ENCODE measurements at places on chromosomes 4 and X.
A peak's percentile ranks its signal among the peaks of the same experiment; 100 is the strongest.

DNA sequence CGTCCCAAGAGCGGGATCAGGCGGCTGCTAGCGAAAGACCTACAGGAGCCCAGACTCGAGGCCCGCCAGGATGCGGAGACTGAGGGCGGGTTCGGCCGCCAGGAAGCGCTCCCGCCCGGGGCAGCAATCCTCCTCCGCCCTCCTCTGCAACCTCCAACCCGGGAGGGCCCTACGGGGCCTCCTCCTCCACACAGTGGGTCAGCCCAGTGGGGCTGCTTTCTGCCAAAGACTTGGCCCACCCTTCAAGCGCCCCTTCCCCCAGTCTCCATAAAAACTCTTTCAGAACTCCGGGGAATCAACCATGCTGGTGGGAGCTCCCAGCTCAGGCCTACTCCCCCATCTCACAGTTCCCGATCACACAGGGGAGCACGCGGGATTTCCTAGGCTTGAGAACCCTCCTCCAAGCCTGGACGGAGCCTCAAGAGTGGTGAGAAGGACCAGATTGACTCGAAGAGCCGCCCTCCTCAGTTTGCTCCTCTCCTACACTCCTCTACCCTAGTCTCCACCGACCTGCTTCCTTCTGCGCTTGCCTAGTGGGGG is 77.5 kb downstream of the RLIM start:
- no peak for DNase-seq

GRCh38 chr4:56908206-56909085 is 746 bp downstream of the REST start:
- peak; percentile 76 for DNase-seq

- DNase-seq: no peak
Measured at GRCh38 chr4:8419222-8420041, 21.1 kb downstream of the ACOX3 start.

DNA sequence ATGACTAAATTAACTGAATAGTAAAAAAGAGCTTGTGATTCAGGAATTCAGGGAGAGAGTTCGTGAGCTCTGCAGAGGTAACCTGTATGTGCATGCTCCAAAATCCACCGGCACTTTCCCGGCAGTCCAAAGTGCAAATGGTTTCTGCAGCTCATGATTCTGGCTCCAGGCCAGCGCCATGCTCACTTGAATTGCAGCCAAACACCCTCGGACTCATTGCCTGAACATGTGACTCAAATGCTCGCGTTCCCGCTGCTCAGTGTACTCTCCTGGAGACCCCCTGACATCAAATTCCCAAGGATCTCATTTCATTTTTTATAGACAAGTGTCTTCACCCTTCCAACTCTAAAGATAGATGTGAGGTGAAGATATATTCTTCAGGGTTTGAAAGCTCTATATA is 44.1 kb upstream of the SH3RF1 start:
- peak; percentile 72 for DNase-seq

- DNase-seq: no peak
Measured at GRCh38 chr4:104693601-104694201, 199.0 kb upstream of the CXXC4 start.

GRCh38 chr4:156677131-156677531 is 294.5 kb downstream of the PDGFC start:
- DNase-seq: no peak

GRCh38 chr4:75708218-75708691 is 16.1 kb upstream of the USO1 start:
- DNase-seq: no peak

DNA sequence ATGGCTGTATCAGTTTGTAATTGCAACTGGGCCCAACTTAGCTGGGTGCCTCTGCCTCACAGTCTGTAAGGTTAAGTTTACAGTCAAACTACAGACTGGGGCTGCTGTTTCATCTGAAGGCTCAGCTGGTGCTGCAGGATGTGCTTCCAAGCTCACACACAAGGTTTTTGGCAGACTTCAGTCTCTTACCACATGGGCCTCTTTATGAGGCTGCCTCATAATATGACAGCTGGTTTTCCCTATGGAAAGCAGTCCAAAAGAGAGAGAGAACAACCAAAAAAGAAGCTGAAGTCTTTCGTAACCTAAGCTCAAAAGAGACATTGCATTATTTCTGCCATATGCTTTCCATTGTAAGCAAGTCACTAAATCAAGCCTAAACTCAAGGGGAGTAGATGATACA is 271.7 kb downstream of the DCTD start:
- DNase-seq: no peak

GRCh38 chr4:56215901-56216300 is 171.4 kb downstream of the AASDH start:
- no peak for DNase-seq

GRCh38 chr4:89598602-89599001 is 238.4 kb downstream of the SNCA start:
- no peak for DNase-seq

DNA sequence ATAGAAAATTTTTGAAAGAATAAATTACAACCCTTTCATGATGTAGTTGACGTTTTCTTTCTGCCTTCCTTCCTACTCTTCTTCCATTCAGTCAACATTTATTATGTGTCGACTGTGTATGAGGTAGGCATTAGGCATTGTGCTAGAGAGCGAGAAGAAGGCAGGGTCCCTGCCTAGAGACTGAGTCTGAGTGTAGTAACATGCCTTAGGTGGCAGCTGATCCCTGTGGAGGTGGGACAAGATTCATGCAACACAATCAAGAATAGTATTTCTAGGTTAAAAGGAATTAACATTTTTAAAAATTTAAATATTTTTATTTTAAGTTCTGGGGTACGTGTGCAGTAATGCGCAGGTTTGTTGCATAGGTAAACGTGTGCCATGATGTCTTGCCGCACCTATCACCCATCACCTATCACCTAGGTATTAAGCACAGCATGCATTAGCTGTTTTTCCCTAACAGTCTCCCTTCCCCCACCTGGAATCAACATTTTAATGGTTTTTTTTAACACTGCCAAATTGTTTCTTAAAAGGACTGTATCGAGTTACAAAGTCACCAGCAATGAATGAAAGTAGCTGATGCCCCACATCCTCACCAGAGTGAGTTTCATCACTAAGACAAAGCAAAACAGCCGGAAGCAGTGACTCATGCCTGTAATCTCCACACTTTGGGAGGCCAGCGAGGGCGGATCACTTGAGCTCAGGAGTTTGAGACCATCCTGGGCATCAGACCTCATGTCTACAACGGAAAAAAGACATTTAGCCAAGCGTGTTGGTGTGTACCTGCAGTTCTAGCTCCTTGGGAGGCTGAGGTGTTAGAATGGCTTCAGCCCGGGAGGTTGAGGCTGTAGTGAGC is 84.0 kb downstream of the WWC2 start:
- no peak for DNase-seq

- no peak for DNase-seq
Measured at GRCh38 chr4:52588771-52589591, 70.1 kb downstream of the USP46 start.

DNA sequence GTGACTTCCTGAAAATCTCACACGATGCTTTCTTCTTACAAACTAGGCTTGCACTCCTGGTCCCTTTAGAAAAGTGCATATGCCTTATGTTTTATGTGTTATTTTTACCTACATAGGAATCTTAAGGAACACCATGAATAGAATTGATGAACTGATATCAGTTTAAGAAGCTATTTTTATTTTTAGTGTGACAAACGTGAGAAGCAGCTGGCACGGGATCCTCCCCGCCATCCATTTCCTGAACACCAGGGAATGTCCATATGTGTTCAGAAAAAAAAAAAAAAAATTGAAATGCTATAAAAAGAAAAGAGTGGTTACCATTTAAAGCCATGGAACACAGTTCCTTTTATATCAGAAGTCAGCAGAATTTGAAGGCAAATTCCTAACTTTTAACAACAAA is 1096.1 kb upstream of the PRKX start:
- no peak for DNase-seq

DNA sequence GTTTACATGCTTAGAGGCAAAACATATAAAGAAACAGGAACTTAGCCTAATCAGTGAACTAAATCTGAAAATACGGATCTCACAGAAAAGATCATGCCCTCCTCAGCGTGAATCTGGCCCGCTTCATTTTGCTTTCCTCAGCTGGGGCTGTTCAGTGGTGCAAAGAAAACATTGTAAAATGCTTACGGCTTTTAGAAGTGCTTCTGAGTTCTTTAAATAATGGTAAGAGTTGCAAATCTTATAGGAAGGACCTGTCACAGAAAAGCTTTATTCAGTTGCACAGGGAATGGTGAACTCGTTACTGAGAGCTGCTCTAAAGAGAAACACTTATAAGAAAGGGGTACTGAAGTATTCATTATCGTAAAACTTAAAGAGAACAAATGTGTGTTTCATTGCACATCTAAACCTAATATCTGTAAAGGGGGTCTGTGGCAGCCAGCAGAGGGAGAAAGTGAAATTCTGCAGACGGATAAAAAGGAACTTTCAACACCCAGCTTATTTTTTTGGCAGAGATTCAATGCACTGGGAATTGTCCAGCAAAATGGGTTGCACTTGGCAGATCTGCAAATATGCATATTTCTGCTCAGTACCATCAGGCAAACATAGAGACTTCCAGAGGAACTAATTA is 139.2 kb upstream of the ANK2 start:
- DNase-seq: no peak

DNA sequence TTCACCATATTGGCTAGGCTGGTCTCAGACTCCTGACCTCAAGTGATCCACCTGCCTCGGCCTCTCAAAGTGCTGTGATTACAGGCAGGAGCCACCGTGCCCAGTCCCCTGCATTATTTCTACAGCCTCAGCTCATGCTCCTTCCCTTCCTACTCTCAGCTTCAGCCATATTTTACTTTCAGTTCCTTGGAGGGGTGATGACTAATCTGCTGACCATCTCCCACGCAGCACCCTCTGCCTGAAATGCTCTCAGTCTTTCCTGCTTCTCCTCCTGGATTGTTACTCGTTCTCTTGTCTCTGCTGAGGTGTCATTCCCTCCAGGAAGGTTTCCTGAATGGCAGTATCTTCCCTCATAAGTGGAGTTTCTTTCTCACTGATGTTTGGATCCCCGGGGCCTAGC is 63.3 kb downstream of the MOSPD2 start:
- DNase-seq: no peak

DNA sequence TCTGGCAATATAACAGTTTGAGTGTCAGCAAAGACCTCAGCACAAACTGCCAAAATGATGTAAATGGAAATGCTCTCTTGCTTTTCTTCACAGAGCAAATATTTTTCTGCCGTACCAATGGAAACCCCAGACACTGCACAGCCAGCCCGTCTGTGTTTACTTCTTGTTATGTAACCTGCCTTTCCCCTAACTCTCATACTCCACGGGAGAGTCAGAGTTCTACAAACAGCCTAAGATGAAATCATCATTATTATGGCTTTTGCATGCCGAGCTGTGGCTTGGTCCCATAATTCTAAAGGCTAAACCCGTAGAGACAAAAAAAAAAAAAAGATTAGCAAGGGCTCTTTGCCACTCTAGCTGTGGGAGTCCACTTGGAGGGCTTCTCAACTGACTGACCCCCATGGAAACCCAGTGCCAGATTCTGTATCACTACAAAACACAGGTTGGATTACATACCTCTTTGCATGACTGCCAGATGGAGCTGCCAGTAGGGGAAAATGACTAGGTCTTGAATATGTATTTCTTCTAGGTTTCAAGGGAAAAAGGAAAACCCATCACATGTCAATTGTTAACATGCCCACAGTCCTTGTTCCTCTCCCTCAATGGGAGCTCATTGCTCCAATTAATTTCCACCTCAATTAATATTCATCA is 197.2 kb upstream of the CNKSR2 start:
- DNase-seq: no peak

GRCh38 chr4:170872794-170873193 is 783.0 kb upstream of the AADAT start:
- no peak for DNase-seq

DNA sequence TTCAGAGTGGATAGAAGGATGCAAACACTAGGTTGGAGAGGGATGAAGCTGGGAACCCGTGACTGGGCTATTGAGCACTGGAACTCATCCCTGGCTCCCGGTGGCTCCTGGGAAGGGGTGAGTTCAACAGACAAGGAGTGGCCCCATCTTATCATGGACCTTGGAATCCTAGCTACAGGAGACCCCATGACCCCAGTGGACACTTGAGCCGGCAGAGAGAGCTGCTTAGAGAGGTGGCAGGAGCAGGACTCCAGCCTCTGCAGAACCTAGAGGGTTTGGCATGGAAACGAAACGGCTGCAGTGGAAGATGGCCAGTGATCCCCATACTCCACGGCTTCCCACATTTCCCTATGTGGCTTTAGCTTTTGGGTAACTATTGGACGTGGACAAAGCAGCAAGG is 205.8 kb upstream of the SPANXN1 start:
- DNase-seq: no peak

- no peak for DNase-seq
Measured at GRCh38 chr4:44446191-44446590, 2.4 kb downstream of the KCTD8 start.
